Stimulated activated CD4-positive, alpha-beta T cell treated with anti-CD3 and anti-CD28 coated beads, Interleukin-15, amount 100 ng/mL, for 48 hours (primary cell): ENCODE measurements at places on chromosomes 5 and 9.

GRCh38 chr9:115513148-115513547 lies 395.2 kb upstream of the TNC start:
- no peak for DNase-seq

- DNase-seq: no peak
Measured at GRCh38 chr5:148825716-148826052, 727 bp upstream of the ADRB2 start.

DNA sequence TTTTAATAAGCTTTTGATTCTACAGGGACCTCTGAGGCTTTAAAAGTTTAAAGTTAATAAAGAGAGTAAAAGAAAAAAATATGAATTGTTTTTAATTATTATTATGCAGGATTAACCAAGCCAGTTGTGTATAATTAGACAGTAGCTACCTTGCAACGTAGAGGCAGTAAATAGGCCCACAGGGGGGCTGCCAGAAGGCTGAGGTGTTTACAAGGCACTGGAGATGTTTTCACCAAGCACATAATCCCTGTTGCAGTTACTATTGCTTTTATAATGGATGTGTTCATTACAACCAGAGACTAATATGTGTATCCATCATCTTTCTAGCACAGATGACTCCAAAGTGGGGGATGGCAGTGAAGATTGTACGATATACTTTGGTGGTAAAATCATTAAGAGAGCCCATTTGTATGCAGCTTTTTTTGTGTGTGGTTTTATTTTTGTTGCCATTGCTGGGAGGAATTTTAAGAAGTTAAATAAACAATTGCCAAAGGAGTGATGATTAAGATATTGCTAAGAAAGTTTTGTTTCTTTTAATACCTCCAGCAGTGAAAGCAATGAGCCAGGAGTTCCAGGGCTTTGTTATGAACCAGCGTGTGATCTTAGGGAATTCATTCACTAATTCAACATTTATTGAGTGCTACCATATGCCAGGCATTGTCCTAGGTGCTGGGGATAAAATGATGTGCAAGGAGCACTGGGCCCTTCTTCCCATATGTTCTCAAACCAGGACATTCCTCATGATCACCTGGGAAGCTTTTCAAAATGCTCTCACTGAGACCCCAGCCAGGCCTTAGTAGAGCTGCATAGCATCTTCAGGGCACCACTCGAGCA lies 138.7 kb upstream of the EFNA5 start:
- no peak for DNase-seq

- no peak for DNase-seq
Measured at GRCh38 chr9:11128156-11128555, 515.4 kb upstream of the PTPRD start.

DNA sequence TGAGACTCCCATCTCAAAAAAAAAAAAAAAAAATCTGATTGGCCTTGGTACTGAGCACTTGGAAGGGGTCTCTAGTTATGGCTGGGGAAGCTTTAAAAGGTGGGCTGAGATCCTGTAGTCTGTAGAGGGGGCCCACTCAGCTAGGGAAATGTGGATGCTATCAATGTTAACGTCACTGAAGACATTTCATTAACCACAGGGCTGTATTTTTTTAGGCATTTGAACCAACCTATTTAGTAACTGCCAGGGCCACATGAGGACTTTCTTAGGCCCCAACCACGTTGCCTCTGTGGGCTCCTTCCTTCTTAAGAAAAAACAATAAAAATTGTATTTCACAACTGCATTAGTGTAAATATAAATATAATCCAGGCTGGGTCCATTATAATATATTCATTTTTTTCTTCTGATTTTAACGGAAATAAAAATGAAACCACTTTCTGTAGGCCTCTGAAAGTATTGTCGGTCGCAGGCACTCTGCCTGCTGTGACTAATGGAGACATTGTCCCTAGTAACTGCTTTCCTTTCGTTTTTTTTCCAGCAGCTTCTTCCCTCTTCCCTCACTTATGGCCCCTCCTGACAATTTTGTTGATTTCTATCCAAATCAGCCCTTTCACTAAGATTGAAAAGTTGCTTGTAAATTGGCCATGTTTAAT lies 71.6 kb downstream of the GCNT1 start:
- no peak for DNase-seq

GRCh38 chr5:145718956-145719355 lies 116.2 kb downstream of the PRELID2 start:
- DNase-seq: no peak

- DNase-seq: no peak
Measured at GRCh38 chr5:147844846-147845245, 13.4 kb upstream of the SPINK1 start.

DNA sequence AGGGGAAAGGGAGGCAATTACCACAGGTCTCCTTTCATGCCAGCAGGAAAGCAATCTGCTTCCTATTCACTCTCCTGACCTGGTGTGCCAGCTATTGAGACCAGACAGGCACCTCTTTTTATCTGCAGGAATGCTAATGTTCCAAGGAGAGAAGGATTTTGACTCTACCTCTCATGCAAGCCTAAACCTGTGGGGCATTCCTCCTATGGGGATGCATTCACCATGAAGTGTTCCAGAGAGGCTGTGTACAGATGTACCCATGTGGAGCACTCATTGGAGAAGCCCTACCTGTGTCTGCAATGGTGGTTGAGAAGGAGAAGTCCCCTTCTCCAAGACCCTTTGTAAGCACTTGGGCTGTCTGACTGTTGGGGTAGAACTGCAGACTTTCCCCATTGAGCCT lies 45.4 kb upstream of the EDIL3 start:
- no peak for DNase-seq

- DNase-seq: no peak
Measured at GRCh38 chr9:94799578-94800264, 73.2 kb downstream of the AOPEP start.

DNA sequence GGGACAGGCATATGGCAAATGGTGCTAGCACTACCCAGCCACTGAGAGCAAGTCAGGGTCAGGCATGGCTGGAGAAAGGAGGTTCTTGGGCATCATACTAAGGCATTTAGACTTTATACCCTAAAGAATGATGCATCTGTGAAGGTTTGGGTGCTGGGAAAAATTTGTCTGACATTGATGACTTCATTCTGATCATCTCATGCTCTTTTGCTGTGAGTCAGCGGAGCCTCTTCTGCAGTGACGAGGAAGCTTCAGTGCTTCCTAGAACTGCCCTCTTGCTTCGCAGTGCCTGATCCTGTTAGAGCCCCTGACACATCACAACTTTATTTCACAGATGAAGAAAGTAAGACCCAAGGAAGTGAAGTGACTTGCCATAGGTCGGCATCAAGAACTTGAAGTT lies 266.6 kb upstream of the GAS1 start:
- no peak for DNase-seq

DNA sequence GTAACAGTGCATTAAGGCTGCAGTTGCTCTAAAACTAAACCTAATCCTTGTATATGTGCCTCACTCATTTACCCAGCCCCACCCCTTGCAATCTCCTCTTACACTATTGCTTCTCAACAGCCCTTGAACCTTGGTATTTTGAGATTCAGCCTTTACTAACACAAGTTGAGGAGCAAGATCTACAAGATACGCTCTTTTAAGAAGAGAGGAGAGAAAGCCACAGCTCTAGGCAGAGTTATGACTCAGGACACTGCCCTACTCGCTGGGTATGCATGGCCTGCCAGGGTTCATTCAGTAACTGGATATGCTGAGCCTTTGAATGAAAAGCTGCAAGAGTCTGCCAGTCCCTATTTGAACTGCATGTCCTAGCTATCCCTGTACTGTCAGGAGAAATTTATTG lies 219.5 kb downstream of the PCSK5 start:
- no peak for DNase-seq

GRCh38 chr5:168875832-168876231 lies 296.7 kb upstream of the PANK3 start:
- no peak for DNase-seq

DNA sequence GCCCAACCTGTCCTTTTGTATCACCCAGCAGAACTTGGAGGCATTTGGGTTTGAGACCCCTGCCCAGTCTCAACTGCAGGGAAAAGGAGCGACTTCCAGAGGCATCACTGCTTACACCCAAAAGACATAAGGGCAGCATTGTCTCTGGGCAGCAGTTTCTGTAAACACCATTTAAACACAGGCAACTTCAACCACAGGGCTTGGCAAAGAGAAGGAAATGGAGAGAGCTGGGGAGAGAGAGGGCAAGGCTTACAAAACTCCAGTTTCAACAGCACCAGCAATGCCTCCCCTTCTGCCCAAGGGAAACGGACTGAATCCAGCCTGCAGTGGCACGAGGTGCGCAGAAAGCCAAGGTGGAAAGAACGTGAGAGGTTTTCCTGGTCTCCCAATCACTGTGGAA lies 147.6 kb downstream of the ROR2 start:
- DNase-seq: no peak

GRCh38 chr9:15140051-15140450 lies 167.0 kb downstream of the TTC39B start:
- no peak for DNase-seq

GRCh38 chr9:86321373-86321772 lies 32.8 kb downstream of the TUT7 start:
- no peak for DNase-seq

DNA sequence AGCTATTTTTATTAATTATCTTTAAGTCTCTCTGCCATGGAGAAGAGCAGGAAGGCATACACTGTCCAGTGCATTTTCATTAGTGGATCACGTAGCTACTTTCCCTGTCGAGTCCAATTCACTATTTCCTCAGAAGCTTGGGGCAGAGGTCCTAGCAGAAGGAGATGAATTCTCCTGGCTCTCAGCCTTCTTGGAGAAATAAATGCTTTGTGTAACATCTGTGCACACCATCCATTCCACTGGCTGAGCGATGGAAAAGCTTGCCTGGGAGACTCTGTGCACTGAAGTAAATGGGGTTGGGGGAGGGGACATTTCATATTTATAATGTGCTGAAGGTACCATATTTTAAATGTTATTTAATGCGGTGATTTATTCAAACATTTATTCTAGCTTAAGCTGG lies 23.4 kb downstream of the PROP1 start:
- DNase-seq: no peak

DNA sequence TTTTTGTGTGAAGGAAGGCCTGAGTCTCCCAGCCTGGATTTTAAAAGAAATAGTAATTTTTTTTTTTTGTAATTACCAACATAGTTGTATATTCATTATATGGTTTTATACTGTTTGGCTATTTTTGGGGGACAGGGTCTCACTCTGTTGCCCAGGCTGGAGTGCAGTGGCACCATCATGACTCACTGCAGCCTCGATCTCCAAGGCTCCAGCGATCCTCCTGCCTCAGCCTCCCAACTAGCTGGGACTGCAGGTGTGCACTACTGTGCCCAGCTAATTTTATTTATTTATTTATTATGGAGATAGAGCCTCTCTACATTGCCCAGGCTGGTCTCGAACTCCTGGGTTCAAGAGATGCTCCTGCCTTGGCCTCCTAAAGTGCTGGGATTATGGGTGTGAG lies 5.1 kb downstream of the LRRC8A start:
- DNase-seq: no peak

- DNase-seq: no peak
Measured at GRCh38 chr9:38391278-38392118, 1.0 kb upstream of the ALDH1B1 start.

- no peak for DNase-seq
Measured at GRCh38 chr5:150585781-150586341, 54.6 kb upstream of the SYNPO start.

DNA sequence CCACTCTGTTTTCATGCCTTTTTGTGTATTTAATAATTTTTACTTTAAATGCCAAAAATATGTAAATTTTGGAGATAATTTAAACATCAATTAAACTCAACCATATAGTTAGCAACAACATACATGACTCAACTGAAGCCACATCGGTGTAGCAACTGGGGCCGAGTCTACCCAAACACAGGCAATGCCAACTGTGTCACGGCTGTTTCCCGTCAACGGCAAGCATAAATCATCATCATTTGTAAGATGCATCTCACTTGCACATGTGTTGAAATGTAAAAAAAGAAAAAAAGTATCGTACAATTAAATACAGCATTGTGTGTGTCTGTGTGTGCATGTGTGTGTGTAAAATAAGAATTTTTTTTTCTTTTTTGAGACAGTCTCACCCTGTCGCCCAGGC lies 160.1 kb upstream of the TAS2R1 start:
- DNase-seq: no peak

DNA sequence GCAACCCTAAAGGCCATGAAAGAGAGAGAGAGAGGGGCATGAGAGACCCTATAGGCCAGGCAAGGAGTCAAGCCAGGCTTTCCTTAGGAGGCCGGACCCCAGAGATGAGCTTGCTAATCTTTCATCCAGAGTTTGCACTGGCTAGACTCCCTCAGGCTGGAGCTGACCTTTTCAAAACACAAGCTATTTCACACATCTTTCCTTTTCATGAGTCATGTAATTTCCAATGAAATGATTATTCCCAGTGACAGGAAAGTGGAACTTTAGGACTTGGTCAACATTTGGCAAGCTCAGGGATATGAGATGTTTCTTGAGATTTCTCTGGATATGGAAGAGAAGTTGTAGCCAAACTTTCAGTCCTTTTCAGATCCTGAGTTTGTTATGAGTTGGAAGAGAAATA lies 117.7 kb downstream of the TARS1 start:
- DNase-seq: no peak

DNA sequence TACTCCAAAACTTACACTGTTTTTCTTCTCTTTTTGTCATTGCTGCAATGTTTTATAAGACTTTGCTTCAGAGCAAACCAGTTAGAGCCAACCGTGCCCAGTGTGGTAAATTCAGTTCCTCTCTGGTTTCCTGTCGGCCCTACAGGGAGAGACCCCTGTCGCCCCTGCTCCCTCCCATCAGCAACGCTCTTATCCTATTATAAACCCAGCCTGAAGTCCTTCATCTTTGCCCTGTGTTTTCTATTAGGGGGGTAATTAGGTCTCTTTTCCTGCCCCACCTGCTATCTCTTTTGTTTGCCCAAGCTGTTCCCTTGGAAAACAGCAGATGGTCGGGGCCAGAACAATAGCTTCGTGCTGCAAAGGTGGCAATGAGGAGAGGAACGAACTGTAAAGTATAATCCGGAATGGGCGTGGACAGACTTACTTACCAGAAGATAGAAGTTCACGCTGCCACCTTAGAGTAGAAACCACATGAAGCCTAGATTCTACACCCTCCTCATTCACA lies 21.4 kb upstream of the OTULINL start:
- no peak for DNase-seq

DNA sequence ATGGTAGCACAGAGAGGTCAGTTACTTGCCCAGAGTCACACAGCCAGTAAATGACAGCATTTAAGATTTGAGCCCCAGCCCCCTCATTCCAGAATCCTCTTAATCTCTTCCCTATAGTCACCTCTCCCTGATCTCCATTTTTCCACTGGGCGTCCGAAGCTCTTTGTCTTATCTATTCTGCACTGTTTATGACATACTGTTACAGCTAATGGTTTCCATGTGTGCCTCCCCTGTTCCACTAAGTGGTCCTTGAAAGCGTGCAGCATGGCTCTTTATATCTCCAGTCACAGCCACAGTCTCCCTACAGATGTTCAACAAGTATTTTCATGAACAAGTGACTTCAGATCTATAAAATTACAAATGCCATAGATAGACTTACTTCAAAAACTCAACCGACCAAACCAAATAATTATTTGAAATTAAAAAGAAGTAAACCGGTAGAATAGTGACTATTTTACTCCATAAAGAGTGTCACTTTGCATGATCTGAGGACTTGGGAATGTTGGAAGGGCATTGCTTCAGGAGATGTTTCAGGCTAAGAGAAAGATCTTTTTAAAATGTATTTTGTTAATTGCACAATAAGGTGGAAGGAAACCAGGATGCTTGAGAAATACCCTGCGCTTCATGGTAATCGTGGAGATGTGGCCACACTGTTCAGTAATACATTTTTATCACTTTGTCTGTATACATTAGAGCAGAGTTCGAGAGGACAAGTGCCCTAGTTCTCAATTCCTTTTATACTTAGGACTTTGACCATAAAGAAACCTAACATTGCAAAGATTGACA lies 237.2 kb downstream of the FBXL7 start:
- DNase-seq: no peak

GRCh38 chr5:180639741-180640610 lies 9.4 kb downstream of the FLT4 start:
- no peak for DNase-seq
